ENCODE measurements at places on chromosomes 2 and 18.
A peak's percentile ranks its signal among the peaks of the same experiment; 100 is the strongest.

- no peak for DNase-seq
These were observed 326.7 kb downstream of the METTL4 start for GRCh38 chr18:2244641-2245040.

DNA sequence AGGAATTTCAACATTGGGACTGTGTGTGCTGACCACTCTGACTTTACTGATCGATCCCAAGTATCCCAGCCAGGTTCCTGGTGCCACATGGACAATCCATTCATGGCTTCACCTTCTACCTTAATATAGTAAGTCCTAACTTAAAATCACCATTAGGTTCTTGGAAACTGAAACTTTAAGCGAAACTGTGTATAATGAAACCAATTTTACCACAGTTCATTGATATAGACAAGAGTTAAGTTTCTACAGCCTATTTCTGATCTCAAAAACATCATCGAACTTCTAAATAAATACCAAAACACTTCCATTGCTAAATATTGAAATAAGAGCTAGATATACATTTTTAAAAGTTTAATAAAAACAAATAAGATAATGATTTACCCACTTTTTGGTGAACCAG lies 4.4 kb upstream of the EXOC6B start:
- no peak for DNase-seq

- DNase-seq, result no peak
These were observed 98.2 kb upstream of the DTNA start for GRCh38 chr18:34611904-34612303.

DNA sequence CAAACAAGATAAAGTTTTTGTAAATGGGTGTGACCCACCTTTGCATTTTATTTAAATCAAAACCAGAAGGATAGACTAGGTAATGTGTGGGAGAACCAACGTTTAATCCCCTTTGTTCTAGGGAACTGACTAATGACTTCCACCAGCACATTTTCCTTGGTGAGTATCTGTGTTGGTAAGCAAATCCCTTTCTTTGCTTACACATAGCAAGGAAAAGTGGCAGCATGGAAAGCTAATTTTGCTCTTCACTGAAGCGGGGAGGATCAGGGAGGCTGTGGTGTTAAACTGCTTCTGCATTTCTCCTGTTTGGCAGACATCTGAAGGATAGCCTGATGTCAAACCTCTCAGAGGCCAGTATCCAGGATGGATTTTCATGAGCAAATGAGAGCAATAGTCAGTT lies 331.1 kb downstream of the PTPRM start:
- DNase-seq, result no peak

DNA sequence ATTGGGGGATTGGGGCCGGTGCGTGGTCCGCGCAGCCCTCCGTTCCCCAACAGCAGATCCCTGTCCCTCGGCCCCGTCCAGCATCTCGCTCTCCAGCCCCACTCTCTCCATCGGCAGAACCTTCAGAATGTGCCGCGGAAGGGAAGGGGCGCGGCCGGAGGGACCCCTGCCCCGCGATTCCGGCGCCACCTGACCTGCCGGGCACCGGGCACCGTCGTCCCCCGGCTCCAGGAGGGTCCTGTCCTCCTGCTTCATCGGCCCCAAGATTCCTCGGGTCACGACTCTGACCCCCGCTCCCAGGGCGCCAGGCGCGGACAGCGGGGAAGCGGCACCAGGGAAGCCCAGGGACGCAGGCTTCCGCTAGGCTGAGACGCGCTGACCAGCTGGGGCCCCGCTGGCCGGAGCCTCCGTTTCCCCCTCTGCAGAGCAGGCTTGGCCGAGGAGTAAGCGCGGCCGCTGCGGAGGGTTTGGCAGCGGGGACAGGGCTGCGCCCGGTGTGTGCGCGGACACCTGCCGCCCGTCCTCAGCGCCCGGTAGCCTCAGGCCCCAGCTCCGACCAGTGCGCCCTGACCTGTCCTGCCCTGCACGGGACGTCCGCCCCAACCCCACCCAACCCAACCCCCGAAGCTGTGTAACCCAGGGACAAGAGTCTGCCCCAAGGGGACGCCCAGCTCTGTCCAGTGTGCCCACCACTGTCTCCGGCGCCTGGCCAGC lies 16.8 kb upstream of the BOK start:
- no peak for DNase-seq

DNA sequence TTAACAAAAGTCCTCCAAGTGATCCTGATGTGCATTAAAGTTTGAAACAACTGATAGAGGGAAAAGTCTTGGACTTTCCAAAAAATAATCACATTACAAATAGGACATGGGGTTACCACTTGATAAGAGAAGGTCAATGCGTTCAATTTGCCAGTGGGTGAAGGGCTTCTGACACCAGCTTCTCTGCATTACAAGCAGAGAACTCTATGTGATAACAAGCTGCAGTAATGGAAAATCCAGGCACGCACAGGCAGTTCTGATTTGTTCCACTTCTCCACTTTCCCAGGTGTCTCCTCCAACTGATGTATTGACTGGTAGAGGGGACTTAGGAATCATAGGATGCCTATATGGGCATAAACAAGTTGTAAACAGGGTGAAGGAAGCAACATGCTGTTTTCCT lies 234.0 kb upstream of the MGAT5 start:
- DNase-seq, result no peak

DNA sequence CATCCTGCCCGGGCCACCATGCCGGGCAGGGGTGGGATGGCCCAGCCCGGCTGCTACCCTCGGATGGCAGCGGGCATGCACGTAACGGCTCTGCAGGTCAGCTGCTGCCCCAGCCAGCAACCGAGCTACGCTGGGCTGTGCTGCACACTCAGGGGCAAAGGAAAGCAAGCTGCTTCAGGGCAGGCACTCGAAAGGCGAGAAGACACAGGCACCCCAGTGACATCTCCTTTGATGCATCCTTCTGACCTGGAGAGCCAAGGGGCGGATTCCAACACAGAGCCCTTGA lies 8.8 kb downstream of the HDAC4 start:
- no peak for DNase-seq

DNA sequence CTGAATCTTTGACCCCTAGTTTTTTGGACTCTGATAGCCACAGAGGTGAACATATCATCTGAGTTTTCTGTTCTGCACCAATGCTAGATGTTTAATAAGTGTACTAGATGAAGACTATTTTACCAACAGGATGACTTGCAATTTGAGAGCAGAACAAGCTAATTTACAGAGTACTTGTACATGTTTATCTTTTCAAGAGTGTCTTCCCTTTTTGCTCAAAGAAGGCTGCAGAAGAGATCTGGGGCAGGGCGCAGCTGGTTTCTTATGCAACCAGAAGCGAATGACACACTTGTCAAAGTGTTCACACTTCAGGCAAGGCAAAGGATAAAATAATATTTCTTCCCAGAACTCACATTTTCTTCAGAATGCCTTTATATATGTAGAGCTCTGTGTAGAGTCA lies 86.0 kb downstream of the VWA3B start:
- no peak for DNase-seq

- no peak for DNase-seq
These were observed 60.5 kb downstream of the BMPR2 start for GRCh38 chr2:202436626-202437025.

DNA sequence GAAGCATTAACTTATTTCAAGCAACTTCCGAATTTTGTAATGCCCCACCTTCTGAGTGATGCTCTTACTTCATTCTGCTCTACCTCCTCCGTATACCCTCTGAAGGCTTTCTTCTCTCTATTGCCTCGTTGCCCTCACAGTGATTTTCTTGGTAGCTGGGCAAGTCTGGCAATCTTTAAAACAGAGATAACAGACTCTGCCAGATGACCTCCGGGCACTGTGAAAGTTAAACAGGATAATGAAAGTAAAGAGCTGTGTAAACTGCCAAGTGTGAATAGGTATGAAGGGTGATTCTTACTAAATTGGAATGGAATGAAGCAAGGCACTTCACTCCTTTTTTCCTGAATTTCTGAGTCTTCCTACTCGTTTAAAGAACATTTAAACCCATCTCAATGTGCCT lies 207.3 kb upstream of the GYPC start:
- DNase-seq, result peak; percentile 21

GRCh38 chr2:30979822-30980245 lies 158.4 kb downstream of the GALNT14 start:
- DNase-seq, result peak; percentile 57

DNA sequence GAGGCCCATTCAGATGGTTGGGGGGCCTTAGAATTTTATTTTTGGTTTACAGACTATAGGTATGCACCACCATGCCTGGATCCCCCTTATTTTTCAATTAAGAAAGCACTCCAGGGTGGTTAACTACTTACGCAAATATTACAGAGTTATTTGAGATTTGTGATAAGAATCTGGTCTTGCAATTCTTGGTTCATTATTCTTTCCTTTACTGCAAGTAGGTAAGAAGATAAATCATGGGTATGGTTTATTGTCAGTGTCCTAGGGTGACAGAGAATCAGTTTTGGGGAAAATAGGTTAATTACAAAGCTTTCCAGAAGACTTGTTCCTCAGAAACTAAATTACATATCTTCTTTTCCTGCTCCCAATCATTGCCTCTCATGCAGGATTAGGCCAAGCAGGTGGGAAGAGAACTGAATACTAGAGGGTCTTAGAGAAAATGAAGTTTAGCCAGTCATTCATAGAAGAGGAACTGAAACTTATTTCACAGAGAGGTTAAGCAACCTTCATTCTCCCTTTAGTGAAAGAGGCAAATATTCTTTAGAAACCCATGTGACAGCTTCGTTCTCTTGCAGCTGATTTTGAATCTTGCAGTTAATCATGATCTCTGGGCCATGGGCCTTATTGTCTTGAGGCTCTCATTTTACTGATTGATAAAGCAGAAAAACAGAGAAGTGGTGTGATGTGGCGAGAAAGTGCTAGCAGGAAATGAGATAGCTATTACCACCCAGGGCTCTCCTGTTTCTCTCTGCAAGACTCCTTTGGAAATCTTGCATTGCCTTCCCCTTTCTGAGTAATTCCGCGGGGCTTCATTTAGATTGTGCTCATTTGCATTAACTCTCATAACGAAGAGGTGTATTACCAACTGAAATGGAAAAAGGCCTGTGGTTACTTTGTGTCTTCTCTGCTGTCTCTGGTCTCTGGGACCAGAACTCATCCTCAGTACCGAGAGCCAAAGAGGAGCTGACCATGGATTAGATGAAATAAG lies 44.8 kb upstream of the ARHGAP25 start:
- DNase-seq, result no peak

- no peak for DNase-seq
These were observed 678 bp upstream of the FECH start for GRCh38 chr18:57587098-57587661.

DNA sequence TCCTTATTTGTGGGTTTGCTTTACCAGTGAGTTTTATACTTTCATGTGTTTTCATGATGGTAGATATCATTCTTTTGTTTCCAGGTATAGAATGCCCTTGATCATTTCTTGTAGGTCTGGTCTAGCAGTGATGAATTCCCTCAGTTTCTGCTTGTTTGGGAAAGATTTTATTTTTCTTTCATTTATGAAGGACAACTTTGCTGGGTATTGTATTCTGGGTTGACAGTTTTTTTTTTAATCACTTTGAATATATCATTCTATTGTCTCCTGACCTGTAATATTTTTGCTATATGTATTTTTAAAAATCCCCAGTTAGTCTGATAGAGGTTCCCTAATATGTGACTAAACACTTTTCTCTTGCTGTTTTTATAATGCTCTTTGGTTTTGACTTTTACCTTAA lies 58.3 kb upstream of the GALNT3 start:
- no peak for DNase-seq

DNA sequence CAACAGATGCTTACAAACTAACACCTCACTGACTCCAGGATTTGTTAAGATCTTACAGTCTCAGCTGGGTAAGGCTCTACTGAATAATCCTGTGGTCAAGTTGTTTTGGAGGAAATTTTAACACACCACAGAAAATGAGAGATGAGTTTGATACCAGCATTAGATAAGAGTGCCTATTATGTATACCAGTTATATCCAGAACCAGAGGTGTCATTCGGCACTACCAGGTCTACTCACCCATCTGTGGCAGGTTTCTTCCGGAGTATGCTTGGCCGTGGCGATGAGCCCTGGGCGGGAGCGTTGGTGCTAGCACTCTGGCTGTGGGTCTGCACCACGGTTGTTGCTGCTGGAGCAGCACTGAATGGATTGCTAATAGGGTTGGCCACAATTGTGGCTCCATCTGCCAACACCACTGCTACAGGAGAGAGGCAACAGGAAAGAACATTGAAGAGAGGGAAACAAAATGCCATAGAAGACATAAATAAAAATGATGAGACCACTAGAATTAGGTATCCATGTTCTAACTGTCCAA lies 41.2 kb downstream of the SAP130 start:
- DNase-seq, result no peak

GRCh38 chr2:160652236-160652635 lies 158.6 kb upstream of the RBMS1 start:
- peak; percentile 45 for DNase-seq

DNA sequence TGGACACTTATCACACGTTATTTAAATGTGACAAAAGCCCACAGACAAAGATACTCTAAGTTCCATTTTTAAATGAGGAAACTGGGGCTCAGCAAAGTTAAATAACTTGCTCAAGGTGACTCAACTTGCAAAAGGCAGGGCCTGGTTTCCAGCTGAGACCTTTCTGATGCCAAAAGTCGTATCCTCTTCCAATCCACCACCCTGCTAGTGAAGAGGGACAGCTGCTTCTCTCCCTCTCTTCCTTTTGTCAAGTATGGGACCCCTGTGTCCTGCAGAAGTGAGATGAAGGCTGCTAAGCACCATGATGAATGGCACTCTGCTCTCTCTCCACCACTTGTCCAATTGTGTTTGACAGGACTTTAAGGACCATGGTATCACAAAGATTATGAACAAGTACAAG lies 140.9 kb downstream of the DYM start:
- DNase-seq, result no peak

DNA sequence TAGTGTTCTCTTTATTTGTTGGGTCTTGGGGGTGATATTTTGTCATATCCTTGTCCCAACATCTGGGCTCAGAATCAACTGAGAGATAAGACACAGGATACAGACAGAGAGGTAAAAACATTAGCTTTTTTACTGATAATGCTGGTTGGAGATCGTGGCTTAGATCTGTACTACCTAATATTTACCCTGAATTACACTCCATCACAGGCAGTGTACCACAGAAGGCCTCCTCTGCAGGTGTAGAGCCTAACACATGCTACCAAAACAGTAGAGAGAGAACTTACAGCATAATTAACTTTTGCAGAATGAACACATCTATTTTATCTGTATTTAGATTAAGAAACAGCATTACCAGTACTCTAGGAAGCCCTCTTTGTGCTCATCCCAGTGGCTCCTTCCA lies 6.8 kb downstream of the AGPS start:
- DNase-seq, result no peak

DNA sequence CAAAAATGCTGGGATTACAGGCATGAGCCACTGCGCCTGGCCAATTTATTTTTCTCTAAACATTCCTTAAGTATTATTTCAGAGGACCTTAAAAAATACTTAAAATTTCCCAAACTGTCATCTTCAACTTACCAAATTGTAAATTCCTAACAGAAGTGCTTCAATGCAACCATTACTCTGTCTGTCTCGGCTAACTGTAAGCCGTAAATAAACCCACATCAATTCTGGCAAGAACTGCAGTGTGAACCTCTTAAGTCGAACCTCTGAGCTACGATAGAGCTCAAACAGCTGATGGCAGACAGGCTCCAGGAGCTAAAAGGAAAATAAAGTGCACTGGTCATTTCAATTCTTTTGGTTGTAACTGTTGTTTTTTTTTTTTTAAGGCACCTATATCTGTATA lies 53.4 kb upstream of the ORC2 start:
- no peak for DNase-seq

Data from NCI-H226 (cell line).